ENCODE measurements at places on chromosomes 12 and 14. TPM values are rescaled to one million over a fixed set of nuclear protein-coding genes. Genes with fewer than 3 reads are reported as not detected.

CHST11 gene
- polyA plus RNA-seq = 1.4 TPM

MYG1 gene
- 75.0 TPM for polyA plus RNA-seq

CELA1 gene
- polyA plus RNA-seq = not detected

DIO2 gene
- 42.3 TPM for polyA plus RNA-seq

TAS2R42 gene
- not detected for polyA plus RNA-seq

Measured in esophagus (tissue), 2 donors.